Activated naive CD4-positive, alpha-beta T cell treated with Interleukin-2 at 50 U/mL for 16 hours (primary cell): ENCODE measurements at places on chromosomes 6 and 20.
A peak's percentile ranks its signal among the peaks of the same experiment; 100 is the strongest.

GRCh38 chr6:137218473-137218916, 690 bp downstream of the IFNGR1 start:
- DNase-seq = peak; percentile 44

GRCh38 chr6:28280595-28281287, 631 bp upstream of the PGBD1 start:
- DNase-seq = no peak

DNA sequence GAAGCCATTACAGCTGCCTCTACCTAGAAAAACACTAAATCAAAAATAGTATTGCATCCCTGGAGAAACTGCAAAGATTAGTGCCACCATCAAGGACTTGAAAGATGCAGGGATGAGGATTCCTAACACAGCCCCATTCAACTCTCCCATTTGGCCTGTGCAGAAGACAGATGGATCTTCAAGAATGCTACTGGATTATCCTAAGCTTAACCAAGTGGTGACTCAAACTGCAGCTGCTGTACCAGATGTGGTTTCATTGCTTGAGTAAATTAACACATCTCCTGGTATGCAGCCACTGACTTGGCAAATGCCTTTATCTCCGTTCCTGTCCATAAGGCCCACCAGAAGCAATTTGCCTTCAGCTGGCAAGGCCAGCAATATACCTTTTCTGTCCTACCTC, 117.4 kb downstream of the TBC1D32 start:
- no peak for DNase-seq

DNA sequence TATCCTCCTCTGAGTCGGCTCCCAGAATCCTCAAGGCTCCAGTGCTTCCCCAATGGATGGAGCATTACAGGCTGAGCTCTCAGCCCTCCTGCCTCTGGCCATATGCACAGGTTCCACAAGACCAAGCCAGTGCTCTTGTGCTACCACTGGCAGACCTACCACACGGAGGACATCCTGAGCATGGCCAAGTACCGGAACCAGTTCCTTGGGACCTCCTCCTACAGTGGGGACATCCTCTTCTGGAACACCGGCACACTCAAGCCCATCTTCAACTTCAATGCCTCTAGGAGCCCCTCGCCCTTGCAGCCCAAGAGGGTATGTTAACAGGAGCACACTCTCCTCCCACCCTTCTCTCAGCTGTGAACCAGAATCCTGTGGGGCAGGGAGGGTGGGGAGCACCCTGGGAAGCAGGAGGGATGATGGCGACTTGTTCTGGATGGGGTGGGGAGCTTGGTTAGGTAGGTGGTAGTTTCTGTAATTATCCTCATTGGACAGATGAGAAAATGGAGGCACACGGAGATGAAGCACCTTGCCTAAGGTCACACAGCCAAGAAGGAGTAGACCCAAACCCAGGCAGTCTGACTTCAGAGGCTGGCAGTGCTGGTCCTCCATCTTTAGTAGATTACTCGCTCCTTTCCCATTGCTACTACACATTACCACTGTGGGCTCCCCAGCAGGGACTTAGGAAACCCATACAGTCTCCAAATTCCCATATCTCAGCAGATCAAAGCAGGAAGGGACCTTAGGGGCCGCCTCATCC, 58.6 kb downstream of the EFCAB8 start:
- no peak for DNase-seq

DNA sequence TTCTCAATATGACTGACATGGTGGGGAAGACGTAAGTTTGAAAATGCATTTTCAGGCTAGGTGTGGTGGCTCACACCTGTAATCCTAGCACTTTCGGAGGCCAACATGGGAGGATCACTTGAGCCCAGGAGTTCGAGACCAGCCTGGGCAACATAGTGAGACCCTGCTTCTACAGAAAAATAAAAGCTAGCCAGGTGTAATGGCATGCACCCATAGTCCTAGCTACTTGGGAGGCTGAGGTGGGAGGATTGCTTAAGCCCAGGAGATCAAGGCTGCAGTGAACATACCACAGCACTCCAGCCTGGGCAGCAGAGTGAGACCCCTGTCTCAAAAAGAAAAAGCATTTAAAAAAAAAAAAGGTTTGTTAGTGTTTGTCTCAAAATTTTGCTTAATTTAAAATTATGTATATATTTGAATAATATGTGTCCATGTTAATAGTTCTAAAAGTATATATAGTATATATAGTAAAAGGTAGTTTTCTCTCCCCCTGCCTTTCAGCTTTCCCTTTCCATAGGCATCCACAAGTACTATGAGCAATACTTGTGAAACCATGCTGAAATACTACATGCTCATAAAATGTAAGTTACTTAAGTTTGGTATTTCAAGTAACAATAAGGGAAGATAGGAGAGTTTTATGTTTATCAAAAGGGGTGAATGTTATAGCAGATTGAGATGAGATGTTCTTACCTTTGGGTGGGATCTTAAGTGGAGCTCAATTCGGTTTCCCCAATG, 15.1 kb downstream of the PTPRA start:
- no peak for DNase-seq

DNA sequence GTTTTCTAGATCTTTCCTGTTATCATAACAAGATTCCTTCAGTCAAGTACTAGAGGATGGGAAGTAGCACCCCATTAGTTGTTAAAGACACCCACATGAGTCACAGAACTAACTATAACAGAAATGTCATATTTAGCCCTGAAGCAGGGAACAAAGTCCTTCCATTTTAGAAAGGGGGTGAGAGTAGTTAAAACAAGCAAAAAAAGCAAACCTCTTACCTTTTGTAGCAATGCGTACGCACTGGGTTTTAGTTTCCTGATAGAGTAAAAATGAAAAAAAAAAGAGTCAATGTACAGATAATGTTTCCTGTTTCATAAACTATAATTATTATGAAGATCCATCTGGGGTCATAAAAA, 163.7 kb upstream of the THEMIS start:
- no peak for DNase-seq

- DNase-seq = no peak
These were observed 36.8 kb downstream of the PPP1R3G start for GRCh38 chr6:5121956-5122355.

DNA sequence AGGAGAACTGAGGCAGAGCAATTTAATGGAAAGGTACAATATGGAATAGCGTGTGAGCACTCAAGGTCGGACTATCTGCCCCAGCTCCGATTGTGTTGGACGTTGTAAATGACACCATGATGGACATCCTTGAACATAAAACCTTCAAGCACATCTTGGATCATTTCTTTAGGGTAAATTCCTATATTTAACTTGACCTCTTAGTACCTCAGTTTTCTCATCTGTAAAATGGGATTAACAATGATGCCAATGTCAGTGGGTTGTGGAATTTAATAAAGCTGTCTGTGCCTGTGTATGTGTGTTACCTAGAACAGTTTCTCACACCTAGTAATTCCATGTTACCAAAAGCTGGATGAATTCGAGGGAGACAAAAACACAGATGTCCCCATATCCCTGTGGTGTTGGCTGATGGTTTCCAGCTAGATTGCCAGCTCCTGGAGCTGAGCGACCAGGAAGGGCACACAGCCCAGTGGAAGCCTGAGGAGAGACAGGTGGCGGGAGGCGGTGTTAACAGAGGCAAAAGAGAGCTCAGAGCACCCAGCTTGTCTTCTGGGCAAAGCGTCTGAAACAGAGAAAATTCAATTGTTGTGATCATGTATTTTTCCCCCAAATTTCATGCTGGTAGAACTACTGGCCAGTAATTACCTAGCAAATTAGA, 32.6 kb downstream of the MDFI start:
- DNase-seq = no peak

GRCh38 chr20:44357020-44357419, 1.5 kb downstream of the HNF4A start:
- no peak for DNase-seq

DNA sequence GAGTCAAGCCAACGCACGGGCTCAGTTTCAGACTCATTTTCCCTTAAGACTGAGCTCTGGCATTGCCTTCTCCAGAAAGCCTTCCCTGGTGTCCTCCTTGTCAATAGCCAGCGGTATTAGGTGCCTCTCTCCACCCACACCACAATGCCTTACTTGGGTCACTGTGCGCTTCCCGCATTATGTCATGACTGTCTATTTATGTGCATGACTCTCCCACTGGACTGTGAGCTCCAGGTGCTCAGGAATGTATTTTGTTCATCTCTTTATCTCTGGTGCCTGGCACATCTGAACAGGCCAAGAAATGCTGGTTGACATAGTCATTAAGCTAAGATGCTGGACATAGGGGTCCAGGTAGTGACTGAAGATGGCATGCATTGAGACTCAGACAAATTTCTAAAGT, 42.7 kb downstream of the DAAM2 start:
- no peak for DNase-seq

DNA sequence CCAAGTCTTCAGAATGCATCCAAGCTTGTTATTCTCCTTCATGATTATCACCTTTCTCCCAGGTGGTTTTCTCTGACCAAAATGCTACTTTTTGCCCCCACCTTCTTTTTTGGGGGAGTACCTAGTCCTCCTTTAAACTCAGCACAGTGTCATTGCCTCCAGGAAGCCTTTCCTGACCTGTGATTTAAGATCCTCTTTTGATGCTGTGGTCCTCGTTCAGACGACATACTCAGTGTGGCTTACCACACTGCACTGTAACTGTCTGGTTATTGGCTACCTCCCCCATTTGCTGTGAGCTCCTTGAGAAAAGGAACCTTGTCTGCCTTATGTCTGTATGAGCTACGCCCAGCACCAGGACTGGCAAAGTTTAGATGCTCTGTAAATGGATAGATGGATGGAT, 14.6 kb downstream of the SAYSD1 start:
- DNase-seq = no peak

- DNase-seq = no peak
These were observed 298.4 kb downstream of the MAFB start for GRCh38 chr20:40390654-40391053.

DNA sequence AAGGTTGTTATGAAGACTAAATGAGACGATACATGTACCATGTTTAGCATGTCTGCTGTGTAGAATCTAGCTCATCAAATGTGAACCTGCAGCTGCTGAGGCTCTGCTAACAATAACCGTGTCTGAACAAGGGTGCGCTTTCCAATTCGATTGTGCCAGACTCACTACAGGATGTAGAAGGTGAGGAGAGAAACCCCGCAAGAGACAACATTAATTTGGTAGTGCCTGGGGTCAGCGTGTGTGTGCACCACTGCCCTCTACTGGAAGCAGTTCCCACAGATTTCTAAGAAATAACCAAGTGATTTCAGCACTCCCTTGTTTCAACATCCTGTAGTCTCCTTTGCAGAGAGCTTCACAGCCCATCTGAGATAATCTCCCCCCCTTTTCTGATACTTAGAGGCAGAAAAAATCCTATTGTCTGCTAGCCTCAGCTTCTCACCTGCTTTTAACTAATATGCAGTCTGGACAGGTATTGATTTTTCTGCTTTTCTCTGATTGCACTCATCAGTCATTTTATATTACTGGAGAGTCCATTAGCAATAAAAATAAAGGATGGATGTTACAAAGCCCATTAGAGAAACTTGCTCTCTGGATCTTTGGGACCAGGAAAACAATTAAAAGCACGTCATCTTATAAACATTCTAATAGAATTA, 96.7 kb upstream of the BACH2 start:
- peak; percentile 67 for DNase-seq

DNA sequence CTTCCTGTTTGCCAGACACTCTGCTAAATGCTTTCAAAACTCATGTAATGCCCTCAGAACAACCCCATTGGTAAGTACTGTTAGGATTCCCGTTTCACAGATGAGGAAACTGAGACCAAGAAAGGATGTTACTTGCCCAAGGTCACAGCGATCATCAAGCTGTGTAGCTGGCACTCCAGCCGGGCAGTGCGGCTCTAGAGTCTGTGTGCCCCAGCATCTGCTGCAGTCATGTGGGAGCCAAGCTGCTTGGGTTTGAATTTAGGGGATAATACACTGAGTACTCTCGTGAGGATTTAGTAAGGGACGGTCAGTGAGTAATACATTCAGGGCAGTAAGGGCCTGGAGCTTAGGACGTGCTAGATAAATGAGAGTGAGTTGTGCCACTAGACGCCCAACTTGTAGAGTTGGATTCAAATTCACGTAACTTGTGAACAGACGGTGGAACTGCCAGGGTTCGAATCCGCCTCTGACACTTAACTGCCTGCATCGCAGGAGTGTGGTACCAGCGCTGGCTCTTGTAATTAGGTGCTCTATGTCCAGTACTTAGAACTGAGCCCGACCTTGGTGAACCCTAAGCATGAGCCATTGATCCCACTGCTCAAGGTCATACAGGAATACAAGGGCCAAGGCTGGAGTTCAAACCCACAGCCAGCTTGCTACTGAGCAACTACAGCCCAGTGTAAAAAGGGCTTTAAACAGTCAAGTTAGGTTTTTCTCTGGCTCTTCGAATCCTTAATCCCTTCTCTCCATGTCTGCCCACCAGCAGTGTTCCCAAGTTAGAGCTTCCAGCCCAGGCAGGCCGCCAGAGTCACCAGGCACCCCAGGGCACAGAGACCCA, 70.2 kb downstream of the EYA2 start:
- DNase-seq = no peak

DNA sequence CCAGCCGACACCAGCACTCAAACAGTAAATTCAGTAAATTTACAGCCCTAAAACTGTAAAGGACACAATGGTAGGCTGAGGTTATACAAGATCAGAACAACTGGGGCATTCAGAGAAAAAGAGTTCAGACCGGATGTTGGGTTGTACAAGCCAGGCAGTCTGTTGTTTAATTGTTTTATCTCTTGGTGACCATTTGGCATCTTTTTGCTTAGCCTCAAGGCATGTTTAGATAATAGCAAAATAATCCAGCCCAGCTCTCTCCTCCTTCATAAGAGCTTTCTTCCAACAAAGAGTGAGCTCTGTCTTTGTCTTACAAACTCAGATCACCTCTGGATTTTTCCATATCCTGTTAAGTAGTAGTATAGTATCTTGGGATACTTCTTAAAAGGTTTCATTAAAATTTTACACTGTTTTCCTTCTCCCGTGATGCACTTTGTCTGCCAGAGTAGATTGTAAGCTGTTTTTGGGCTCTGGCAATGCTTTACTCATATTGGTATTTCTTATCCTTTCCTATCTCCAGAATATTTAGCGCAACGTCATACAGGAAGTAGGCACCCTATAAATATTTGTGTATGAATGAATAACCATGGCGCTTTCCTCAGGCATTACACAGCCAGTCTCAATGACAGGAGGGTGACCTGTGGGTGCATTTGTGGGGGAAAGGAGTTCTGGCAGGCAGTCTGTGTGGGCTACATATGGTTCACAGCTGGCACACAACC, 35.6 kb upstream of the TRAM2 start:
- DNase-seq = no peak

DNA sequence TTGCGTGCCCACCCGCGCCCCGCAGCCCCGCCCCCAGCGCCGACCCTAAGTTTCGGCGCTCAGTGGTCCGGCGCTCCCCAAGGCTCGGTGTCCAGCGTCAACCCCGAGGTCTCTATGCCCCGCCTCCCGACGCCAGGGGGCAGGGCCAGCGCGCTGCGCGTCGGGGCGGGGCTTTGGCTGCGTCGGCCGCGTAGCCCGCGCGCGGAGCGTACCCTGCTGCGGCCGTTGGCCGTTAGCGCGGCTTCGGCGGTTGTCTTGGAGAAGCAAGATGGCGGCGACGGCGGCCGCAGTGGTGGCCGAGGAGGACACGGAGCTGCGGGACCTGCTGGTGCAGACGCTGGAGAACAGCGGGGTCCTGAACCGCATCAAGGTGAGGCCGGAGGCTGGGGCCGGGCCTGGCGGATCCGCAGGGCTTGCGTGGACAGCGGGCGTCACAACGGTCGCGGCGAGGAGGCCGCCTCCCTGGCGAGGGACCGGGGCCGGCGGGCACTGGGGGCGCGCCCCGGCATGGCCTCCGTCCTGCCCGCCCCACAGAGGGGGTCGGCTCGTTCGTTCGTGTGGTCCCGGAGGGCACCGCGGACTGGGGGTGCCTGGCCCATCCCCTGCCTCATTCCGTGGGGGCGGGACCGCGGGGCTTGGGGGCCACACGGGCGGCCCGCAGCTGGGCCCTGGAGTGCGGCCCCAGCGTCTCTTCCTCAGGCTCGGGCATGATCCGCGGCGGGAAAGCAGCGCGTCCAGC, at the start of gene CEP43:
Gene CEP43 (plus strand): TSS at position 253 of the 739 bp plus-strand sequence. CDS start 16 bp downstream, at position 269.
- peak; percentile 89 for DNase-seq
